Stimulated activated CD4-positive, alpha-beta T cell treated with anti-CD3 and anti-CD28 coated beads, Interleukin-12 subunit alpha, Interleukin-12 subunit beta, amount 100 ng/mL, for 24 hours (primary cell): ENCODE measurements at places on chromosomes 6 and 20.

DNA sequence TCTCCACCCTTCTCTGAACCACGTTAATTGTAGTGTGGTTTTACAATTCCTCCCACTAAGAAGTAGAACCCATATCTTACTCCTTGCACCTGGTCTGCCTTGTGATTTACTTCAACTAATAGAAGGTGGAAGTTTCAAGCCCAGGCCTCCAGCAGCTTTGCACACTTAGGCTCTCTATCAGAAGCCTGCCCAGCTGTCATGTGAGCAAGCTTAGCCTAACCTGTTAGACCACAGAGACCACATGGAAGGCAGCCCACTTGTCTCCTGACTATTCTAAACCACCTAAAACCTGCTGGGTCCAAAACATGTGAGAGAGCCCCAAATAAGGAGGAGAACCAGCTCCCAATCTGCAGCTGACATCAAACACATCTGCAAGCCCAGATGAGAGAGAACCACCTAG, 127.6 kb upstream of the BTBD3 start:
- no peak for DNase-seq

GRCh38 chr6:142174703-142175102, 27.6 kb downstream of the VTA1 start:
- DNase-seq, result no peak

DNA sequence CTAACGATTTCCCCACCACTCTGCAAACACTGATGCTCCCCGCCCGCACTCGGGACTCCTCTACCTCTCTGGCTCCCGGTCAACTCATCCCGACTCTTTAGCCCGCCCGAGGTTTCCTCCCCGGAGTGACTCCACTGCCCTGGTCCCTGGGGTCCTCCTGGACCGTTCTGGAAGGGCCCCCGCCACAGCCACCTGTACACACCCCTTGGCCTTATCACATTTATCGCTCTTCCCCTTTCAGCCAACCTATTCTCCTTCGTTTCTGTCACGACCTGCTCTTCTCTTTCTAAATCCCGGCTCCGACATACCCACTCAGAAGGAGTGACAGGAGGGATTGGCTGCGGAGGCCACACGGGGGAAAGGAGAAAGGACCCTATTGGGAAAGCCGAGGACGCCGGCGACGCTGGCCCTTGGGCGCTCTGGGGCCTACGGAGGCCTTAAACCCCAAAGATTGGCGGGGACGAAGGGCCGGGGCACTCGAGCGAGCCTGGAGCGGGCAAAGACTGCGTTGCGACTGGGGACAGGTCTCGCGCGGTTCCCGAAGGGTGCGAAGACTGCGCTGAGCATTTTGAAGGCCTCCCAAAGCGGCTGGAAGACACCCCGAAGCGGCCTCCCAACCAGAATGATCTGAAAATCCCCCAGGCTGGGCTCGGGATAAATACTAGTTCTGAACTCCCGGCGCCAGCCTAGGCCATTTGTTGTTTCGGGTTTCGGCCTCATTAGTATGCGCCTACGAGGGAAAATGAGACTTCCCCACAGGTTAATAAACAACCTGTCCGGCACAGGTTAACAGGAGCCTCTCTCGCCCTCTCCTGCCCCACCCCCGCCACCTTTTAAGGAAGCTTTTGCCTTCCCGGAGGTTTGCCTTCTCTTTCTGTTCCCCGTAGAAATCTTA, 9.2 kb downstream of the SIM1 start:
- DNase-seq, result no peak

DNA sequence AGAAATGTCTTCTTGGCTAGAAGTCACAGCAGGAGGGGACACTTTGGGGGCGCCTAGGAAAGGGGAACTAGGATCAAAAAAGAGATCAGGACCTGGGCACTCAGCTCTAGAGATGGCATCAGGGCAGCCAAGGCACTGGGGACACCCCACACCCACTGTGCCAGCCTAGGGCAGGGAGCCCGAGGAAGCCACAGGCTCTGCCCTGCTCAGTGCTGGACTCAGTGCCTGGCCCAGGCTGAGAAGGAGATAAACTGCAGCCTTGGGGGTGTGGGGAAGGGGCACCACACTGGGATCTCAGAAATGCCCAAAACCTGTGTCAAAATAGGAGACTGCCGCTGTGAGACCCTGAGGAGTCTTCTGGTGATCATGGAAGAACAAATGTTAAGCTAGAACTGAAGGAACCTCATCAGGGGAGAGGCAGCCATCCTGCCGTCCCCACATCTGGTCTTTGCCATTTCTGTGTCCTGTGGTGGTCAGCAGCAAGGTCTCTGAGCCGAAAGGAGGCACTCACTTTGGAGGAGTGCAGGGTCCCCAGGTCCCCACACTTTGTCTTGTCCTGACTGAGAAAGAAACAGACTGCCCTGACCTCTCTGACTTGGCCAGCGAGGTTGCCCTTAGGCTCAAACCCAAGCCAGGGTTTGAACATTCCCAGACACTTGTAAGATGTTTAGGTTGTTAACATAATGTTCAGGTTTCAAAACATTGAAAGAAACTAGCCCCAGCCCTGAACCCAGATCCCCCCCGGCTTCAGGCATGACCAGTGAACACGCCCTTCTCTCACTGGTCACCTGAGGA, 2.3 kb downstream of the ARFRP1 start:
- no peak for DNase-seq

DNA sequence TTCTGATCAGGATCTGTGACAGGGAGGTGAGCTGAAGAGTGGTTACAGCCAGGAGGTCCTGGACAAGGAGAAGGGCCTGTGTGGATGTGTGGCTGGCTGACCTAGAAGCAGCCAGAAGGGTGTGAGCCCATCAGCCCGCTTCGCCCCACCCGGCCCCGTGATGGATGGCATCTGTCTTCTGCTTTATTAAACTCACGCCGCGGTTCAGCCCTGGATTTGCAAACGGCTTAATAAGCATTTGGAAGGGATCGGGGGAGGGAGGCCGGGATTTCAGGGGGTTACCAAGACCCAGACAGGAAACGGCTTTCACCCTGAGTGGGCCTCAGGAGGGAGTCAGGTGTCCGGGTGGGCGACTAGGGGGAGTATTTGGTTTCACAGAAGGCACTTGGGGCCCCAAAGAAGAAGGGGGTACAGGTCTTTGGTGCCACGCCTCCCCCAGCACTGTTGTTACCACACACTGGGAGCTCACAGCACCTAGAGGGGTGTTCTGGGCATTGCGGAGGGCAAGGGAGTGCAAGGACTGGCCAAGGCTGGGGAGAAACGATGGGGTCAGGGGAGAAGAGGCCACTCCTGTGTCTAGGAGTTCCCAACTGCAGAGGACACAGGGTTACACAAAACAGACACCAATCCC, 53.8 kb upstream of the FOXP4 start:
- DNase-seq, result no peak

DNA sequence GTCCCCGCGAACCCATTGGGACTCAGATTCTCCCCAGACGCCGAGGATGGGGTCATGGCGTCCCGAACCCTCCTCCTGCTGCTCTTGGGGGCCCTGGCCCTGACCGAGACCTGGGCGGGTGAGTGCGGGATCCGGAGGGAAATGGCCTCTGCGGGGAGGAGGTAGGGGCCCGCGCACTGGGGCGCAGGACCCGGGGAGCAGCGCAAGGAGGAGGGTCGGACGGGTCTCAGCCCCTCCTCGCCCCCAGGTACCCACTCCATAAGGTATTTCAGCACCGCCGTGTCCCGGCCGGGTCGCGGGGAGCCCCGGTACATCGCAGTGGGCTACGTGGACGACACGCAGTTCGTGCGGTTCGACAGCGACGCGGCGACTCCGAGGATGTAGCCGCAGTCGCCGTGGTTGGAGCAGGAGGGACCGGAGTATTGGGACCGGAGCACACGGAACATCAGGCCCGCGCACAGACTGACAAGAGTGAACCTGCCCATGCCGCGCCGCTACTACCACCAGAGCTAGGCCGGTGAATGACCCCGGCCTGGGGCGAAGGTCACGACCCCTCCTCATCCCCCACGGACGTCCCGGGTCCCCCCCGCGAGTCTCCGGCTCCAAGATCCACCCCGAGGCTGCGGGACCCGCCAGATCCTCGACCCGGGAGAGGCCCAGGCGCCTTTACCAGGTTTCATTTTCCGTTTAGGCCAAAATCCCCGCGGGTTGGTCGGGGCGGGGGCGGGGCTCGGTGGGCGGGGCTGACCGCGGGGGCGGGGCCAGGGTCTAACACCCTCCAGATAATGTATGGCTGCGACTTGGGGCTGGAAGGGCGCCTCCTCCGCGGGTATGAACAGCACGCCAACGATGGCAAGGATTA, 15.7 kb upstream of the HLA-A start:
- DNase-seq, result peak; percentile 71

- no peak for DNase-seq
Observed at GRCh38 chr20:35954907-35955251, 577 bp upstream of the SCAND1 start.

- no peak for DNase-seq
Observed at GRCh38 chr6:111441678-111442243, 41.3 kb downstream of the REV3L start.

DNA sequence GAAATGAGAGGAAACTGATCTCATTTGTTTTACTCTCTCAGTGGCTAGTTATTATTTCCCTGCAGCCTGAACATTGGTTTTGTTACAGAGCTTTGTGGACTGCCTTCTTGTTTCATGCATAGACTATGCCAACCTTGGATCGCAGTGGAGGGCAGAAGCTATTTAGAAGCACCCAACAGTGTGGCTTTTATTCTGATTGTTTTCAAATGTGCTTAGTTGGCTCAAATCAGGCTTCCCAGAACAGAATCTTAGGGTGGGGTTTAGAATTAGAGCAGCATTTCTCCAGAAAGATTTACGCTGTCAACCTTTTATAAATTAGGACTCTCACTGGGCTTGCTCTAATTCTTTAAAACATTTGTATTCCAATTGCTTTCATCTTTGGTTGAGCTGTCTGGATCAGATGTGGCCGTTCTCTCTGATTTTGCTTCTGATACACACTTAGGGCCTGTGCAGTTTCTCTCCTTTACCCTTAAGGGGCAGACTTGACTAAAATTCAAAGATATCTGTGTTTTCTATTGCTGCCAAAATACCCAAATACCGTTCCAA, 210.3 kb downstream of the BCKDHB start:
- no peak for DNase-seq

GRCh38 chr6:159122453-159122852, 46.7 kb upstream of the FNDC1 start:
- DNase-seq, result no peak

DNA sequence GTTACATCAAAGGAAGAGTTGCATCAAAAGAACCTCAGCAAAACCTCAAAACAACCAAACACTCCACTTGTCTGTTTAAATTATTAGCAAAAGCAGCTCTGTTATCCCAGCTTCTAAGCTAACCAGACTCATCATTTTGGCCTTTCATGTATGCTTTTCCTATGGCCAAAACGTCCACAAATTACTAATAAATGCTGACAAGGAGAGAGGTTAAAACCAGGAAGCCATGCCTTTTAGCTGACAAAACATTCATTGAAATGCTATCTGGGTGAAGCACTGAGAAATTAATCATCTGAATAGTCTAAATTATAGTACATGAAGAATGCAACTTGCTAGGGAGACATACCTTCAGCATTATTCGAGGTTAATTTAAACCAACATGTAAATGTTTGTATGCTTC, 80.6 kb downstream of the LAMA2 start:
- no peak for DNase-seq

- DNase-seq, result no peak
Observed at GRCh38 chr6:116090251-116090650, 10.4 kb upstream of the NT5DC1 start.

GRCh38 chr6:101935732-101936131, 542.2 kb downstream of the GRIK2 start:
- no peak for DNase-seq

DNA sequence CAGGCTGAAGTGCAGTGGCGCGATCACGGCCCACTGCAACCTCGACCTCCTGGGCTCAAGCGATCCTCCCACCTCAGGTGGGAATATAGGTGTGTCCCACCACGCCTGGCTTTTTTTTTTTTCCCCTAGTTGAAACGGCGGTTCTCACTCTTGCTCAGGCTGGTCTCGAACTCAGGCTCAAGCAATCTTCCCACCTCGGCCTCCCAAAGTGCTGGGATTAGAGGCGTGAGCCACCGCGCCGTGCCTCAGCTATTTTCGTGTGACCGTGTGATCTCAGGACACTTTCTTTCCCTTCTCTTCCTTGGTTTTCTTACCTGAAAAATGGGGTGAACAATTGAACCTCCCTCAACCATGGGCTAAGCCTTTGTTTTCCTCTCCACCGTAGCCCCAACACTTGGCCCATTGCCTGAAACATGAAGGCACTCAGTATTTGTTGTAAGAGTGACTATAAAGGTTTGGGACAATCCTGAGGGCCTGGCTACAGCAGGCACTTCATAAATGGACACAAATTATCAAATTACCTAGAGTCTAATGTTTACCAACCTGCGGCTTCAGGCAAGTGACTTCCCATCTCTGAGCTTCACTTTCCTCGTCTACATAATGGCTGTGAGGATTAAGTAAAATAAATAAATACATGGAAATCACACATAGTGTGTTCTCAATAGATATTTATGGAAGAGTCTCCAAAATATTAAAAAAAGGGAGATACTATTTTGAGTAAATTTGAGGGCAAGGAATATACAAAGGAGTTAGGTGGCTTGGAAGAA, 31.4 kb upstream of the ID1 start:
- no peak for DNase-seq

DNA sequence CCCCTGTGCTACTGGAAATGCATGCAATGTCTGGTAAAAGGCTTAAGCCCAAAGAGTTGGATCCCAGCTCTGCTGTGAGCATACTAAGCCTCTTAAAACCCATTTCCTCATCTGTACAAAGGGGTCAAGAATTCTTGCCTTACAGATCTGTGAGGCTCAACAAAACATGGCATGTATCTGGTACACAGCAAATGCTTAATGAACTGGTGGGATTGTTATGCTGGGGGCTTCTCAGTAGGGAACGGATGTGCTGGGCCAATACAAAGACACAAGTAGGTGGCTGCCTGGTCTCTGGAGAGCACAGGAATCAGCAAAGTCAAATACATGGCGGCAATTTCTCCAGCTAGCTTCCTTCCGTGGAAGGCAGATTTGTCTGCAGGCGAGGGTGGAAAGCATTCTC, 62.3 kb downstream of the LAMP5 start:
- DNase-seq, result no peak

DNA sequence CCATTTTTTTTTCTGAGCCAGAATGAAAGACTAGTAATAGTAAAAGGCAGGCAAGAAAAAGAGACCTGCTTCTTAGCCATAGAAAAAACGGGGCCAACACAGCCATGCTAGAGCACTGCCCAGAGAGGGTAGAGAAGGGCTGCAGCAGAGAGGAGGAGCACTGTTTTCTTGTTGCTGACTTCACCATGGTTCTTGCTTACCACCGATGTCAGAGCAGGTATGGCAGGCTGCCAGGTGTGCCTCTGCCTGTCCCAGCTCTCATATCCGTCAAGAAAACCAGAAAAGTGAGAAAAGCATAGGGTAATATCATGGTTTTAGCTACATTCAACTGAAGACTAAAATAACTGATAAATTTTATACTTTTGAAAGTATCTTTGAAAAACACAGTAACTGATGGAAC, 60.7 kb downstream of the DTNBP1 start:
- DNase-seq, result no peak

DNA sequence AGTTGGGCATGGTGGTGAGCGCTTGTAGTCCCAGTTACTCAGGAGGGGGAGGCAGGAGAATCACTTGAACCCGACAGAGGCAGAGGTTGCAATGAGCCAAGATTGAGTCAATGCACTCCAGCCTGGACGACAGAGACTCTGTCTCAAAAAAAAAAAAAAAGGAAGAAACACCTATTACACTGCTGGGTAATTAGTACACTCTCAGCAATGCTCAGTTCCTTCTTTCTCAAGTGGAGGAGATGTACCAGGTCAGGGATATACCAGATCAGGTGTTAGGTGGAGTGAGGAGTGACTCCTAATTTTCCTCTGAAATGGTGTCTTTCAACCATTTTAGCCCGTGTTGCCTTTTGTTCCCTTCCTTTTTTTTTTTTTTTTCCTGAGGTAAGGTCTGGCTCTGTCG, 30.0 kb upstream of the UBR2 start:
- DNase-seq, result no peak

GRCh38 chr6:97917369-97917768, 634.4 kb upstream of the MMS22L start:
- DNase-seq, result no peak
